CD4-positive, alpha-beta T cell treated with Interferon gamma for 1 hour (primary cell): ENCODE measurements at places on chromosomes 3 and 15.

DNA sequence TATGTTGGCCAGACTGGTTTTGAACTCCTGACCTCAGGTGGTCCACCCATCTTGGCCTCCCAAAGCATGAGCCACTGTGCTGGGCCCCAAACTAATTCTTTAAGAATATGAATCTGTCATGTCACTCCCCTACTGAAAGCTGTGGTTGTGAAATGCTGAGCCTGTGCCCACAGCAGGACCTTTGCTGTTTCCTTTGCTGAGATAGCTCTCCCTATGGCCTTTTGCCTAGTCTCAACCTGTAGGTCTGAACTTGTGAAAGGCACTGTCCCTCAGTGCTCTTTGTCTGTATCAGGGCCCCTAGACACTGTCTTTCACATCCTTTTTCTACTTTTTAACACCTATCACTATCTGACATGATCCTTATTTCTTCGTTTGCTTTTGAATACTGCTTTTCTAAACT, 62.7 kb upstream of the CCR4 start:
- no peak for DNase-seq

DNA sequence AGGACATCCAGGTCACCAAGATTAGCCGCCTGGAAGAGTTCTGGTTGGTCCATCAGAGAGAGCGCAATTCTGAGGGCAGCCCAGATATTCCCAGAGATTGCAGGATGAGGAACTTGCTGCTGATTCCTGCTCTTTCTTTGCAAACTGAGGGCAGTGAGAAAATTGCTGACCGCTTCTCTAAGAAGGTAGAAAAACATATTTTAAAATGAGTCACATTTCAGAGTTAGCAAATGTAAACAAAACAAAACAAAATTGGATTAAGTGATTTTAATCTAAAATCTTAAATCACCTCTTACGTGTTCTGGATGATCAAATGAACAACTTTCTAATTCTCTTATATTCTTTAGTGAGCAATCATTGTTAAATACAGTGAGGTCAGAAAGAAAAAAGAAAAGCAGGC, 149.0 kb downstream of the USP13 start:
- DNase-seq = no peak

DNA sequence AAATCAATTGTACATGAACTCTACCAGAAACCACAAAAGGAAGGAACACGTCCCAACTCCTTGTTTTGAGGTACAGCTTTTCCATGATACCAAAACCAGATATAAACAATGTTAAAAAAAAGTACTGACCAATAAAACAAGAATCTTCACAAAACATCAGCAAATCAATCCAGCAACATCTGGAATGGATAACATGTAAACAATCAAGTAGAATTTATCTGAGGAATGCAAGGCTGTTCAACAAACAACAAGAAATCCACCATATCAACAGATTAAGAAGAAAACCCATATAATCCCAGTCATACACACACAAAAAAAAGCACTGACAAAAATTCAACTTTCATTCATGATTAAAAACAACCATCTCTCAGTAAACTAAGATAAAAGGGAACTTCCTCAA, 26.7 kb downstream of the TJP1 start:
- no peak for DNase-seq

DNA sequence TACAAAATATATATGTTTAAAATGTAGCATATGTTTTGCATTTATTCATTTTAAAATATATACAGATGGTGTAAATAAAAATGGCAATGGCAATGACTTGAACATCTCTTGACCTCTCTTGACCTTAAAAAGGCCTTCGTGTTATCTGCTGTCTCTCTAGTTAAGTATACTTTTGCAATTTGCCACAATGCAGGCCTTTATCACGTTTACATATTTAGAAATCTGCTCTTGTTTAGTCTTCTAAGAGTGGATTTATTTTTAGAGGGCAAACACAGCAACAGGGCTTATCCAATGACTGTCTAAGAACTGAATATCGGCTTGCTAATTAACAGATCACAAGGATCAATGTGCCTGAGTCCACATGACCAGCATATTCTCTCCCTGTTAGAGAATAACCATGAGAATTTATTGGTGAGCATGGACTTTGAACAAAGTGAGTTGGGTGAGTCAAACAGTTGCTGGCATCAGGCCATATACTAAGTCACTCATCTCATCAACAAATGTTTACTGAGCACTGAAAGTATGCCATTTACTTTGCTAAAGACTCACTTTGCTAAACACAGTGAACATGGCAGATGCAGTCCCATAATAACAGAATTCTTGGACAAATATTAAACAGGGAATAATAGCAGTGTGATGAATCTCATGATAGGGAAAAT, 48.2 kb downstream of the MDFIC2 start:
- DNase-seq = no peak

GRCh38 chr3:11276901-11277300, 4.7 kb downstream of the ATG7 start:
- DNase-seq = no peak

DNA sequence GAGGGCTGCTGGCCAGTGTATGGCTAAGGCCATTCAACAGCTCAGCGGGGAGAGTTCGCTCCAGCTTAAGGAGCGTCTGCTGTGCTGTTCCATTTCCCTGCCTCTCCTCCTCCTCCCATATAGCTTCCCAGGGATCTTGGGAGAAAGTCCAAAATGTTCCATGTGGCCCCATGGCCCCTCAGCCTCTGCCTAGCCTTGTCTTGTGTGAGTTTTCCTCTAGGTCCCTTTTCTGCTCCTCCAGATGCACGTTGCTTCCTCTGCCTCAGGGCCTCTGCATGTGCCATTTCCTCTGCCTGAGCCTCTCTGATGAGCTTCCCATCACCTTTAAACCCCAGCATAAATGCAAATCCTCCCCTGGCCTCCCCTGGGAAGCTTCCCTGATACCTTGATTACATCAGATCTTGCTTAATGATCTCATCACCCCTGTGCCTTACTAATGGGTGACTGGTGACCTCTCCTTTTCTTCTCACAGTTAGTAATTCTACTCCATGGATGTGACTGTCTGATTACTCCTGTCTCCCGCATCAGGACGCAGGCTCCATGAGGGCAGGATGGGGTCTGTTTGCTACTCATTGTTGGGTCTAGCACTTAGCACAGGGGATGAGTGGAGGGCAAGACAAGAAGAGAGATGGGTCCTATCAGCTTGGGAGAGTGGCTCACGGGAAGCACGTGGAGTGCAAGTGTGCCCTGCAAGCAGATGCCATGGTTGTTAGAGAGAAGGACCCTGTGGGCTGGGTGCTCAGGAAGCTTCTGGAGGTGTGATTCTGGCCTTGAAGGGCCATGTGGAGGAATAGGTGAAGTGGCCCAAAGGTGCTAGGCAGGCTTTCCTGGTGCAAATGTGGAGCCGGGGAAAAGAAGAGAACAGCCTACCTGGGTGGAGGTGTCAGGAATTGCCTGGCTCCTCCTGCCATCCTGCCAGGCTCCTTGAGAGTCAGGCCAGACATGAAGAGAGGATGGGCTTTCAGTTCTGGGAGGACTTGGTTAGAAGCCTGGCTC, 23.8 kb downstream of the ITGA11 start:
- DNase-seq = no peak

DNA sequence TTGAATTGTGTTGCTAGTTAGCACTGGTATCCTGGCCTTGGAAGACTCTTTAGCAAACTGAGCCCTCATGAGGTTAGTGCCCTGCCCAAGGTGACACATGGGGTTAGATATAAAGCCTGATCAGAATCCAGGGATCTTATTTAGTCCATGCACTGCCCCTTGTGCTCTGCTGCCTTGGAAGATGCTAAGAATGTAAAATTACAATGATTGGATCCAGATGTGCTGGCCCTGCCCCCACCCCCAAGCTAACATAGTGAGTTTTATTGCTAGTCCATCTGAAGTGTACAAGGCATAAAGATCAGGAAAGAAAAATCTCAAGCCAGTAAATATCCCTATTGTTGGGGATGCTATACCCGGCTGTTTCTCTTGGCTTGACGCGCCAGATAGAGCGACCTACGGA, 248.1 kb upstream of the C2CD4B start:
- DNase-seq = no peak

GRCh38 chr3:127637971-127638370, 9.0 kb downstream of the PODXL2 start:
- DNase-seq = no peak

- DNase-seq = no peak
Observed at GRCh38 chr15:62165793-62166375, 799 bp upstream of the C2CD4B start.
